ENCODE measurements at places on chromosomes 6 and 20.

DNA sequence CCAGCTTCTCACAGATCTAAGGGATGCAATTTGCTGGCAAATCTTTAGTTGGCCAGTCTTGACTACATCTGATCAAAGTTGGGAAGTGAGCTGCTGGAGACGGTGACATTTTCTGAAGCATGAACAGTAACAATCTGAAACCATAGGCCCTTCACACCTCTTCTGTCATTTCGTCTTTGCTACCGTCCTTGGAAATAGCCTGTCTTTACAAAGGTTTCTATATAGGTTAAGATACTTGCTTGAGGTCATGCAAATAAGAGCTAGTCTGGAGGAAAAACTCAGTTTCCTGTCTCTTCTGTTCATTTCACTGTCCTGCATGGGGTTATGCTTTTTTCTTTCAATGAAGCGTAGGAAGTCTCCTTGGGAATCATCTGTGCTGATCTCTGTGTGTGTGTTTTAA is 55.6 kb downstream of the CARMIL1 start:
- no peak for DNase-seq

- no peak for DNase-seq
Observed at GRCh38 chr20:58899512-58899911, 47.0 kb downstream of the GNAS start.

GRCh38 chr20:36744764-36745191 is 1.1 kb downstream of the NDRG3 start:
- DNase-seq: no peak

GRCh38 chr6:113642714-113643406 is 214.3 kb upstream of the MARCKS start:
- peak; percentile 38 for DNase-seq

- no peak for DNase-seq
Observed at GRCh38 chr6:39091220-39091619, 23.8 kb downstream of the SAYSD1 start.

- peak; percentile 25 for DNase-seq
Observed at GRCh38 chr6:90370493-90370959, 73.9 kb upstream of the BACH2 start.

DNA sequence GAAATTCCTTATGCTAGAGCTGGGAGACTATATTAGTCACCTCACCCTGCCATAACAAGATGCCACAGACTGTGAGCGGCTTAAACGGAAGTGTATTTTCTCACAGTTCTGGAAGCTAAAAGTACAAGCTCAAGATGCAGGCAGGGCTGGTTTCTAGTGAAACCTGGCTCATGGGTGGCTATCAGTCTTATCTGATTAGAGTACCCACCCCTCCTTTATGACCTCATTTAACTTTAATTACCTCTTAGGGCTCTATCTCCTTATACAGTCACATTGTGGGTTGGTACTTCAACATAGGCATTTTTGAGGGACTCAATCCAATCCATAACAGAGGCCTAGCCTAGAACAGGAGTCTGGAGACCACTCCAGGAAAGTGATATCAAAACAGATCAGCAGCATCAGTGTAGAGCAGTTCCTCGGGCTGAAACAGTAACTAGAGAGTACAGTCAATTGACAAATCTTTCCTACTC is 2.3 kb upstream of the SNRNP48 start:
- DNase-seq: peak; percentile 42

GRCh38 chr6:72835749-72836148 is 213.9 kb downstream of the KCNQ5 start:
- no peak for DNase-seq

- peak; percentile 90 for DNase-seq
Observed at GRCh38 chr6:137641474-137642077, 147.4 kb upstream of the OLIG3 start.

DNA sequence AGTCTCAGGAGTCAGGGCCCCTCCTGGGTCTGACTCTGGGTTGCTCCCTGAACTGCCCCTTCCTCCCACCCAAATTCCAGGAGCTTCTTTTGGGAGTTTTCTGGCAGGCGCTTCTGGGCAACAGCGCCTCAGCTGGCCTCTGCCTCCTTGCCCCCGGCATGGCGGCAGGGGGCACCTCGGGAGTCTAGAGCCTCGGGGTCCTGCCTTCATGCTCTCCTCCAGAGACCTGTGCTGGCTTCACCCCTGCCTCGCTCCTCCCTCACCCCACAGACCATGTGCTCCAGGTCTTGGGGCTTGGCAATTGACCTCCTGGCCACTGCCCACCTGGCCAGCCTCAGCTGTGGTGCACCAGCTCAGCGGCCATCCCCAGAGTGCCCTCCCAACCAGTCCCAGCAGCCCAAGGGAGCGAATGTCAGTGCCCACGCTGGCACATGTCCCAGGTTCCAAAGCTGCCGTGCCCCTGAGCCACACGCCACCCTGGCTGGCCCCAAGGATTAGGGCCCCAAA is 43.4 kb downstream of the SRC start:
- DNase-seq: no peak

DNA sequence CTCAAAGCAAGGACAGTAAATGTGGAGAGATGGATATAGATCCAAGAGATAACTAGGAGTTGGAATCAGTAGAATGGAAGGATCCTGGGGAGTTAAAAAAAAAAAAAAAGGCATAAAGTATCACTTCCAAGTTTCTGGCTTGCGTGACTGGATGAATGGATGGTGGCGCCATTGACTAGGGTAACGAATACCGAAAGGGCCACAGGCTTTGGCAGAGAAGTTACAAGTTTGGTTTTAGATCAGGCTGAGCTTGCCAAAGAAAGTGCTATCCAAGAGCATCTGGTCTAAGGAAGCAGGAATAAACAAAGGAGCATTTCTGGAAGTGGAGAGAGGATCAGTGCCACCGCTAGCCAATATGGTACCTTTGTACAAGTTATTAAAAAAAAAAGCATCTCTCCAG is 17.5 kb downstream of the L3MBTL1 start:
- no peak for DNase-seq

- DNase-seq: no peak
Observed at GRCh38 chr20:3194617-3195280, 9.7 kb downstream of the DDRGK1 start.

All from choroid plexus epithelial cell (primary cell).